ENCODE measurements at places on chromosomes 6 and 20.

DNA sequence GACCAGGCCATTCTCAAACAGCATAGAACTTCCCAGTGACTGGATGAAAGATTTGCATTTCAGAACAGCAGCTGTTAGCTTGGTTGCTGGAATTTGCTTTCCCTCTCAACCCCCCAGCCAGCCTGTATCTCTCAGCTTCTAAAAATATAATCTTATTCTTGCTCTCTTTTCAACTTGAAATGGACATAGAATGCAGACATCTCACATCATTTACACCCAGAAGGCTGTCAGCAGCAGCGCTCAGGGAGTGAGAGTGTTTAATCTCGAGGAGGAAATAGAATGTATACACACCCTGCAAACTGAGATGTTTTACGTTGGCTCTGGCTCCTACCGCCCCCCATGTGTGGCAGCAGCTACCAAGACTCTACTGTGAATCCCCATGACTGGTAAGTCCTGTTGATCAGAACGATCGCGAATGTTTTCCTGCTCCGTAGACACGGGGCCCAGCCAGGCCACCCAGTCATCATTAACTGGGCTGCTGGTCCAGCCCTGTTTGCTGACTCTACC lies 163.4 kb upstream of the SLC24A3 start:
- DNase-seq, result no peak

DNA sequence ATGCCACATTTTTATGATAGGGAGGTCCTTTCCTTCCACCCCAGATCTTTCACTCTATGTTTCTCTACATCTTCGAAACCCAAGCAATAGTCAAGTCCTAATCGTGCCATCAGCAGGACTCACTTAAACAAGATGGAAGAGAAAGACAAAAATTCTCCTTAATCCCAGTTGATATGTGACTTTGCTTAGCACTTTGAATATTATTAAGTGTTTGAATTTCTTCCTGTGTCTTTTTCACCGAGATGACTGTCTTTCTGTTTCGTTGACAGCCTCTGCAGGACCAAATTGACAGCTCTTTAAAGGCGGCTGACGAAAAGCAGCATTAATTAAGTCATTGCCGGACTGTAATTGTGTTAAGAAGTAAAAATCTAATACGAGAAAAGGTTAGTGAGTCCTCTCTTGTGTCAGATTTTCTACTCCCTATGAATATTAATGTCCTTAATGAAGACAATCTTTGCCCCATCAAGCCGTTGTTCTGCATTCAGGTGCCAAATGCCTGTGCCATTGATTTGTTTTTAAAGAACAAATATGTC lies 208.8 kb upstream of the TSHZ2 start:
- DNase-seq, result no peak

GRCh38 chr6:11542863-11543262 lies 5.3 kb downstream of the TMEM170B start:
- no peak for DNase-seq

DNA sequence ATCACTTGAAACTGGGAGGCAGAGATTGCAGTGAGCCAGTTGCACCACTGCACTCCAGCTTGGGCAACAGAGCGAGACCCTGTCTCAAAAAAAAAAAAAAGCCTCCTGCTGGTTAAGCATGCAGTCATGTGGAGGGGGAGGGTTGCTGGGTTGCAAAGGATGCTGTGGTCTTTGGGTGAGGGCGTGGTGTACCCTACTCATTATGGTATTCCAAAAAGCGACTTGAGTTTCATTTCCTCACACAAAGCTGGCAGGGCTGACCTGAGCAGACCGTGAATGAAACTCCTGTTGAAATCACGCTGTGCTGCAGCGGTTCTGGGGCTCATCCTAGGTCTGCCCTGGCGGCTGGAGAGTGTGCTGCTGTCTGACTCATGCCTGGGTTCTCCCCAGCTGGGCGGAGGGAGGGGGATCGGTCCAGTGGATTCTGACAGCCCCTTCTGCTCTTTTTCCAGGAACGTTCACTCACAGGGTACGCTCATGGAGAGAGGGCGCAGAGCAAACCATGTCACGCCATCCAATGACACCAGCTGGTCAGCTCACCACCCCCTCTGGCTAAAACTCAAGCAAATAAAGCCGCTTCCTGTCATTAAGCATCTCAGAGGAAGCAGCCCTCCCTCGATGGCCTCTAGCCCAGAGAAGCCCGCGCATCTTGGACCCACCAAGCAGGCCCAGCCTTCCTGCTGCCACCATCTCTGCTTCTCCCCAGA lies 166.2 kb downstream of the SCML4 start:
- DNase-seq, result no peak

DNA sequence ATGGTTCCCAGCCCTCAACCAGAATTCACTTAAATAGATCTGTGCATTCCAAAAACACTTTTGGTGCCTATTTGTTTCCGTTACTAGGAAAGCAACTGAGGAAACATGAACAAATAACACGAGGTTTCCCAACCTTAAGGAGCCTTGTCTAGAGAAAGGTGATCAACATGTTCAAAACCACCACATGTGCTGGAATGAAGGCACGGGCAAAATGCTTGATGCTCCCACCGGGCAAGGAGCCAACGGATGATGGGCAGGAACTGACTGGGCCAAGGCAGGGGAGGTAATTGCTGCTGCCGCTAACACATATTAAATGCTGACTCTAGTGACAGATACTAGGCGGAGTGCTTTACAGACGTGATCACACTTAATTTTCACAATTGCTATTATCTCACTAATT lies 2.5 kb downstream of the MYLK4 start:
- no peak for DNase-seq

DNA sequence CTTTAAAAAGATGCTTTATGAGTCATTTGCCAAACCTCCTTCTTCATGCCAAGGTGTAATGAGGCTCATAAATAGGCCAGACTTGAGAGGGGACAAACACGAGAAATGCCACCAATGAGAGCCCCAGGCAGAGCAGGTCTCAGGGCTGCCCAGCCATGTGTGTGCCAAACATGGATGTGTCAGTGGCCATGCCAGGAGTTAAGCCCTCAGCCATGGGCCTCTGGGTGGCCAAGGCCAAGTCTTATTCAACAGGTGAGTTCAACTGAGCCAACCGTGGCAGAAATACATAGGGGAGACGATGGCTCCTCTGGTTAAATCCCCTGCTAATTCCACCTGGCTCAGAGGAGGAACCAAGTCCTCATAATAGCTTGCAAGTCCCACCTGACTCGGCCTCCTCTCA lies 358.8 kb downstream of the PREX1 start:
- no peak for DNase-seq

DNA sequence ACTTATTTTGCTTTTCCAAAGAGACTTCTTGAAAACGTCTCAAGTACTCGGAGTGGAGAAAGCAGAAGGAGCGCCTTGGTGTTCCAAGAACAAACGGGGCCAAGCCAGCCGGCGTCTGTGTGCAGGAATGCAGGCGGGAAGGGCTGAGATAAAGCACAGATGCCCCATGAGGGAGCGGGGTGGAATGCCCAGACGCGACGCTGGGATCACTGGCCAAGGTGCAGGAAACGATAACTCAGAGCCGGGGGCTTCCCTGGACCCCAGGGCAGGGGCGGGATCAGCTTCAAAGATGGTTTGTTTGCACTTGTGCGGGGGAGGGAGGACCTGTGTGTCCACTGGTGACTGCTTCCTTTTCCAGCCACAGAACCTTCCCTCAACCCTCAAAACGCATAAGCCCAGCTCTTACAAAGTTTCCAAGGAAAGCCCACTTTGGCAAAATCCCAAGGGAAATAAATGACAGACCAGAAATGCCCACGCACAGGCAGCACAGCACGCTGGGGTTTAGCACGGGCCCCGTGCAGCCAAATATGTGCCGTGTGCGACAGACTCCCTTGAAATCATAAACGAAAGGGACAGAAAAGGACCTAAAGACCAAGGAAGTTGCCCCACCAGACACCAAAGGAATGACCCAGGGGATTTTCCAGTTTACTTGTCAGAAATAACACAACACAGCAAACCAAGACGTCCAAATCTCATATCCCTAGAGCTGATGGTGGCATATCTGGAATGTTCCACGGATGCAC lies 113.9 kb downstream of the NFATC2 start:
- DNase-seq, result no peak

DNA sequence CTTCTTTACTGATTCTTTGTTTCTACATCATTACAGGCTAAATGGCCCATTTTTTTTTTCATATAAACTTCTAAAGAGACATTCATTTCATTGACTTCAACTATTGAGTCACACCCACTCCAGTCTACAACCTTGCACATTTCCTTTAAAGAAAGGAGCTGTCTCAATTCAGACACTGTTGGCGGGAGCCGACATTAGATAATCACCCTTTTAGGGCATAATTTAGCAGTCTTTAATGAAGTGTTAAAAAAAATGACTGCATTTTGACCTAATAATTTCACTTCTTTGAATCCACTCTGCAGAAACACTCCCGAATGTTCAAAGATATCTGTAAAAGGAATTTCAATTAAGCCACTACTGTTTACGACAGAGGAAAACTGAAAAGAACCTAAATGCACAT lies 1.5 kb downstream of the EPM2A start:
- no peak for DNase-seq

GRCh38 chr20:23081263-23081819 lies 4.8 kb downstream of the CD93 start:
- DNase-seq, result no peak

DNA sequence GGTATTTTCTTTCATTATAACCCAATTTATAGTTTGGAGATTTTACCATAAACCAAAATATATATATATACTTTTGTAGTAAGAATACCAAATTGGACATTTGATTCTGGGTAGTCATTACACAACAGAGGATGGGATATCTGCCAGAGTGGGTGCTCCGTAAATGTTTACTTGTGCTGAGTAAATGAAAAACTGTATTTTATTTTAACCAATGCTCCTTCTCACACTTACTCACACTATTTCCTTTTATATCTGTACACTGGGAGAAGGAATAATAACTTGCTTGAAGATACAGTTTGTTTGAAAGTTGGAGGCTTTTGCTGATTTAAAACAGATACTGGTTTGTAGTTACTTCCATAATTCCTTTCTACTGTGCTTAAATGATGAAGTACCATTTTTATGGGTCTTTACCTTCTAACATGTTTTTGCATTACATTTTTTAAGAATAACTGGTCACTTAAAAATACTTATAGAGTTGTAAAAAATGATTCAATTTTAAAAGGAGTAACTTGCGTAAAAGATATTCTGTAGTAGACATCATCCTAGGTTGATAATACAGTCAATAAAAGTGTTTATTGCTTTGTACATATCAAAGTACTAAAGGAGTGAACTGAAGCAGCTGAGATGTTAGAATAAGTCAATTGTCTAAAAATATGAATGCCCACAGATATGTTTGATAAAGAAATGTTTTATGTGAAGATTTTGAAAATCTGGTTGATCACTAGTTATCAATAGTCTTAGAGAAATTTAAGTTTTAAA lies 411.7 kb downstream of the UTRN start:
- DNase-seq, result no peak

DNA sequence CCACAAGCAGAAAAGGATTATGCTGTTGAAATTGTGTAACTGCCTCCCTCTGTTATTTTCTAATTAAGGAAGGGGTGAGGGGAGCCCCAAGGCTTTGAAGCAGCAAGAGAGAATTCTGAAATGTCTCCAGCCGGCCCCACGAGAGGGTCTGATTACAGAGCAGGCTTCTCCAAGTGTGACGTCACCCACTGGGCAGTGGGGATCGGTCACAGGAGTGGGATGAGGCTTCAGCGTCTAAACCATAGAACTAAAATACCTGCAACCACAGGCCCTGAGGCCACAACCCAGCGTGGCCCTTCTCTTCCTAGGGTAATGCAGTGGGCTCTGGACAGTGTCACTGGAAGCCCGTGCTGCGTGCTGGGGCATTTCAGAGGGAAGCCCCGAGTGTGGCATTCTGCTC lies 38.6 kb upstream of the APCDD1L start:
- no peak for DNase-seq

- no peak for DNase-seq
Measured at GRCh38 chr6:51617751-51618150, 469.7 kb downstream of the PKHD1 start.

GRCh38 chr6:169144356-169144755 lies 109.3 kb downstream of the THBS2 start:
- no peak for DNase-seq

GRCh38 chr6:123321020-123321419 lies 315.7 kb downstream of the TRDN start:
- no peak for DNase-seq

GRCh38 chr6:105332576-105332975 lies 70.3 kb downstream of the PREP start:
- no peak for DNase-seq

- DNase-seq, result no peak
Measured at GRCh38 chr6:99350573-99350972, 1.1 kb upstream of the FAXC start.

GRCh38 chr6:45665859-45666258 lies 288.1 kb upstream of the SUPT3H start:
- DNase-seq, result no peak

DNA sequence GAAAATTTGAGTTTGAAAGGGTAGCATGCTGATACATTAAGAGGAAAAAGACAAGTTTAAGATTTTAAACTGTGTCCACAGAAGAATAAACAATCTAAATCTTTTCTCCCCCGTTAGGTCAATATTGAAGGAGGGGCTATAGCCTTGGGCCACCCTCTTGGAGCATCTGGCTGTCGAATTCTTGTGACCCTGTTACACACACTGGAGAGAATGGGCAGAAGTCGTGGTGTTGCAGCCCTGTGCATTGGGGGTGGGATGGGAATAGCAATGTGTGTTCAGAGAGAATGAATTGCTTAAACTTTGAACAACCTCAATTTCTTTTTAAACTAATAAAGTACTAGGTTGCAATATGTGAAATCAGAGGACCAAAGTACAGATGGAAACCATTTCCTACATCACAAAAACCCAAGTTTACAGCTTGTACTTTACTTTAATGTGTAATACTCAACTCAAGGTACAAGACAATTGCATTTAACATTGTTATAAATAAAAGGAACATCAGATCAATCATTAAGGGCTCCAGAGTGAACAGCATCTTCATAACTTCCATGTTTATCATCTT lies 10.8 kb downstream of the TCP1 start:
- no peak for DNase-seq

DNA sequence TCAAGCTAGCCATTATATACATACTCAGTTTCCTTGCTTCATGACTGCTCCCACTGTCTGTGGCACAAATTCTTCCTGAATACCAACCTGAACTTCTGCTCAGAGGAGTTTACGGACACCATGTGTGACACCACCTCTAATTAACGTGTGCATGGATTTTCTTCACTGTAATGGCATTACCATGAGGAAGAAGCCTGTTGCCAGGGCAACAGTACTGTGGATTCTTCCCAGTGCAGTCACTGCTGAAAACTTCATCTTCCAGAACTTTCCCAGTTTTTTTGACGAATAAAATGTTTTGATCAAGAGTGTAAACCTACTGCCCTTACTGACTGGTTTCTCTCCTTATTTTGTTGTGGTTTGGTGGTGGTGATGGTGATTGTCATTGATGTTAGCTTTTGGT lies 444.3 kb upstream of the NRSN1 start:
- DNase-seq, result no peak

- no peak for DNase-seq
Measured at GRCh38 chr6:35262596-35262995, 3.1 kb downstream of the ZNF76 start.

DNA sequence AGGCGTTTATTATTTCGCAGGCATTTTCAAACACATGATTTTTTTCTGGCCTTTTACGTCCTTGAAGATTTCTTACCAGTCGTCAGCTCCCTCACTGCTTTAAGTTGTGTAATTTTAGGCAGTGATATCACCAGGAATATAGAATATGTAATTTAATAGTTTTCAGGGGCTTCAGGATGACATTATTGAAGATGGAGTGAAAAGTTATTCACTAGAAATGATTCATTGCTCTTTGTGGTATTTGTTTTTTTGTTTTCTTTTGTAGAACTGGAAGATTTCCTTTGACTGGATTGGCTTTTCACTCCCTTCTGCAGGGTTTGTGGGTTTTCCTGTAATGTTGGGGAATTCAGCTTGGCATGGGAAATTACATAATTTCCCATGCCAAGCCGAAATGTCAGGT lies 2.0 kb downstream of the LRRC1 start:
- DNase-seq, result no peak

GRCh38 chr6:35596448-35597442 lies 84.0 kb upstream of the TULP1 start:
- no peak for DNase-seq

Measured in mesenteric fat pad (tissue), 1 donor.